SK-N-DZ (cell line): ENCODE measurements at places on chromosomes 2 and 18.

DNA sequence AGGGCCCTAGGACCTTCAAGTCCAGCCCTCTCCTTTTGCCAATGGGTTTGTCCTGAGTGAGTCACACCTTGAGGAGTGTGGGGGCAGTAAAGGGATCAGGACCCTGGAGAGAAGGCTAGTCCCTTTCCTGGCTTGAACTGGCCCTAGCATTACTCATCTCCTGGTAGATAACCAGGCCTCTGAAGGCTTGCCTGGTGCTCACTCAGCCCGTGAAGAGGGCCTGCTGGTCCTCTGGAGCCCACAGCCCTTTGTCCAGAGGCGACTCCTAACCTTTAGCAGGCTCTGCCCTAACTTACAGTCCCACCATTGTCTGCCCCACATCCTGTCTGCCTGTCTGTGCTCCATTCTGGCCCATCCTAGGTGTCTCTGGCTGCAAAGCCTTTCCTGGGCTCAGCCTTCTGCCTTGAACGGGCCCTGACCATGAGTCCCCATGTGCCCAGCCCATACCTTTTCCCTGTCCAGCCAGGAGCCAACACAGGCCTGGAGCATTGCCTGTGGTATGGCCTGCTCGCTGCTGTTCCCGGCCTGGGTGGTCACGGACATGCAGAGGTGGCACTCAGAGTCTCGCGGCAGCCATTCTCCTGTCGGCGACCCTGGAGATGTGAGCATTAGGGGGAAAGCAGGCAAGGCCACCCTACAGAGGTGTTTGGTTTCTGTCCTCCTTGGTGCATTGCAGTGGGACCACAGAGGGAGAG is 5.0 kb downstream of the SFTPB start:
- DNase-seq, result no peak

GRCh38 chr2:96769814-96770213 is 9.1 kb downstream of the CNNM4 start:
- DNase-seq, result no peak

DNA sequence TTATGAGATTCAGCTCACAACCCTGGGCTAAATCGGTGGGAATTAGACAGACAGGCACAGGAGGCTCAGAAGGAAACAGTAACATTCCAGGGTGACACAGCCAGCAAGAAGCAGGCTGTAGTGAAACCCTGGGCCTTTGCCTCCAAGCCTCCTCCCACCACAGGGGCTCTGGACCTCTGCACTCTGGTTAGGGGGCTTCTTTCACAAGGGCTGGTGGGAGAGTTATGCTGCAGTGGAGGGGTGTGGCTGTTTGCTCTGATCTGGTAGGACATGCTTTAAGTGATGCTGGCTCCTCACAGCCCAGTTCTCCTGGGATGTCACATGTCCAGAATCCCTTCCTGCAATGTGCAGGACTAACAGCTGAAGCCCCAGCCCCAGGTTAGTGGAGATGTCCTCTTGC is 109.9 kb downstream of the TGFA start:
- no peak for DNase-seq

DNA sequence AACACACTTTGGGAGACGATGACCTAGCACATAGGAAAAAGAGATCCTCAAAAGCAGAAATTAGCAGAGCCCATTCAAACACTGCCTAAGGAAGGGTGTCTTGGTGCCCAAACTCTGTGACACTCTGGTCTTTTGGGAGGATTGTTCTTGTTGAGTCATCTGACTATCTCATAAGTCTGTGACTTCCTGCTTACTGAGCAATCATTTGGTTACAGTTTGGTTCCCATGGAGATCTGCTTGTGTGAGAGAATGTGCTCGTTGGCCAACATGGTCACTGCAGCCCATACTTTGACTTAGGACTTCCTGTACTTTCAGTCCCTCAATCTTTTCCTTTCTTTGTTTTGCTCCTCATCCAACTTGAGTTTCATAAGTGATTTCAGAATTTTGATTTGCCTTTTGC is 602.9 kb downstream of the NYAP2 start:
- DNase-seq, result no peak

- DNase-seq, result no peak
Measured at GRCh38 chr2:196059491-196059960, 9.1 kb downstream of the DNAH7 start.

DNA sequence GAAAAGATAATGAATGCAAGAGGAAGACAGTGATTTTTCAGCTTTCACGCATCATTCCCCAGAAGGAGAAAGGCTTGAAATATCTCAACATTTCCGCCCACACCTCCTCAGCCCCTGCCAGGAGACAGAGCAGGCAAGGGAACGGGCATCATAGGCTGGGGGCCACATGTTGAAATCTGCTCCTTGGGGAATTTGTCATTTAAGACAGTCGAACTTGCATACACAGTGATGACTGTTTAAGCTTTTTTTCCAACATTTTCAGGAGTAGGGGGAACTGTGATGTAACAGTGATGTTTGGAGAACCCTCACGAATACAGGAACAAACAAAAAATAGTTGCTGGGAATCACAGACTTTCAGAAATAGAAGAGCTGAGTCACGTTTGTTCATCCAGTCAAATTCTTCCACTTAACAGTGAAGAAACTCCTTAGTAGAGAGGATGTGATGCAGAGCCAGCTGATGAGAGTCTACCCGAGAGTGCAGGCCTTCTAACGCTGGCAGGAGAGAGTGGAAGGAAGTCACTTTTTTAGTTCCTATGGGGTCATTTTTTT is 266.8 kb downstream of the ALPK2 start:
- DNase-seq, result no peak

GRCh38 chr2:189421644-189422043 is 19.6 kb upstream of the WDR75 start:
- no peak for DNase-seq

GRCh38 chr2:85754313-85755095 is 713 bp downstream of the ATOH8 start:
- no peak for DNase-seq

- DNase-seq, result no peak
Measured at GRCh38 chr18:41343808-41344207, 611.2 kb upstream of the PIK3C3 start.

GRCh38 chr2:105224444-105224843 is 17.1 kb upstream of the GPR45 start:
- no peak for DNase-seq

DNA sequence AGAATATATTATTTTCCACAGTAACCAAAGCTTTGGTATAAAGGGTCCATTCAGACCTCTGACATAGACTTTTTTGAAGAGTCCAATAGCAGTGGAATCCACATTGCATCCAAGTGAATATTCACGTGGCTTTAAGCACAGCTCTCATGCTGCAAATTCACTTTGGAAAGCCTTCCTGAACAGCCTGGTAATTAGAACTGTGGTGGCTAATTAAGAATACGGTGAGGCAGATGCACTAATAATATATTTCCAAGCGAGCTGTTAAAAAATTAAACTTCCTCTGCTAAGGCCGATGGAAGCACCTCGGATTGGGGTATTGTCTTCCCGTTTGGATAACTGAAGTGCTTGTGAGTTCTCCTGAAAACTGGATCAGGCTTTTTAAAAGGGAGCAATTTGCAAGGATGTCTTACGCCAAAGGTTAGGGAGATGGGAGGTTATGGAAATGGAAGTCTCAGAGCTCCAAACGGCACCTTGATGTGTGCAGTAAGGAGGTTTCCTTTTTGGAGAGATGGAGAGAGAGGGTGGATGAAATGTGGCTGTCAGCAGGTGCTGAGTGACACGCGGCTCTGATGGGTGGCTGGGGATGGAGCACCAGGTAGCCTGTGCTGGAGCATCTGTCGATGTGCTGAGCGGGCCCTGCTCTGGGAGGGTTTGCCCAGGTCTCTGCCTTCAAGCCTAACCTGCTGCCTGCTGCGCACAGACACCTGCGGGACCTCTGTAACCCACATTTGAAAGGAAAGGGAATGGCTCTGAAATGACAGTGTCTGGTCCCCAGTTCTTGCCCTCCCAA is 37.5 kb downstream of the CABLES1 start:
- no peak for DNase-seq

DNA sequence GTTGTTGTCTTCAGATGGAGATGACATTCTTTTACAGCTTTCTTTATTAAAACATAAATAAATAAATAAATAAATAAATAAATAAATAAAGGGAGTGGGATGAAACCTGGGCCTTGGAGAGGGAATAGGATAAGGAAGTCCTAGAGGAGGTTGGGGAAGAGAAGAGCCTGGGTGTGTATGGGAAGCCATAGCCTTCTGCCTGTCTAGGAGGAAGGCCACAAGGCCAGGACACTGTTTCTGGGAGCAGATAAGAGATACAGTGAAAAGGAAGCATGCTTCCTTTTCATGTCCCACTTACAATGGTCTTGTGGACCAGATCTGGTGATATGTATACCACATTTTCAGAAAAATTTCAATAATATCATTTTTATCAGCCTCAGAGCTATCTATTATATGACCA is 6.1 kb upstream of the TDRD15 start:
- DNase-seq, result no peak

GRCh38 chr2:126644630-126645191 is 11.2 kb upstream of the GYPC start:
- DNase-seq, result no peak

DNA sequence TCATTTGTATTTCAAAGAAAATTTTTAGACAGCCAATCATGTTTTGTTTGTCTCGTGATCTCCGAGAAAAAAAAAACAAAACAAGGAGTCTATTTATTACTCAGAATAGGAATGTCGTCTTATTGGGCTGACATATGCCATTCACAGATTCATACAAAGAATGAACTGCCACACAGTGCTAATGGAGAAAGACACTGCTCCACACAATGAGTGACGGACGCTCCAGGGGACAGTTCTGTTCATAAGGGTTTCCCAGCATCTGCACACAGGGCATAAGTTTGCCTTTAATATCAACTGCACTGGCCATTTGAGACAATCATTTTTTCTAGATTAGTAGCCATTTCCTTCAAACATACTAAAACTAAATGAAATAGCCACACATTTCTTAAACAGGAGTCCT is 3.4 kb downstream of the SERTAD2 start:
- DNase-seq, result no peak

- no peak for DNase-seq
Measured at GRCh38 chr2:169344736-169345485, 17.4 kb downstream of the LRP2 start.

- no peak for DNase-seq
Measured at GRCh38 chr18:12828116-12829051, 55.7 kb downstream of the PTPN2 start.

- no peak for DNase-seq
Measured at GRCh38 chr2:213678437-213679218, 394.4 kb downstream of the SPAG16 start.

DNA sequence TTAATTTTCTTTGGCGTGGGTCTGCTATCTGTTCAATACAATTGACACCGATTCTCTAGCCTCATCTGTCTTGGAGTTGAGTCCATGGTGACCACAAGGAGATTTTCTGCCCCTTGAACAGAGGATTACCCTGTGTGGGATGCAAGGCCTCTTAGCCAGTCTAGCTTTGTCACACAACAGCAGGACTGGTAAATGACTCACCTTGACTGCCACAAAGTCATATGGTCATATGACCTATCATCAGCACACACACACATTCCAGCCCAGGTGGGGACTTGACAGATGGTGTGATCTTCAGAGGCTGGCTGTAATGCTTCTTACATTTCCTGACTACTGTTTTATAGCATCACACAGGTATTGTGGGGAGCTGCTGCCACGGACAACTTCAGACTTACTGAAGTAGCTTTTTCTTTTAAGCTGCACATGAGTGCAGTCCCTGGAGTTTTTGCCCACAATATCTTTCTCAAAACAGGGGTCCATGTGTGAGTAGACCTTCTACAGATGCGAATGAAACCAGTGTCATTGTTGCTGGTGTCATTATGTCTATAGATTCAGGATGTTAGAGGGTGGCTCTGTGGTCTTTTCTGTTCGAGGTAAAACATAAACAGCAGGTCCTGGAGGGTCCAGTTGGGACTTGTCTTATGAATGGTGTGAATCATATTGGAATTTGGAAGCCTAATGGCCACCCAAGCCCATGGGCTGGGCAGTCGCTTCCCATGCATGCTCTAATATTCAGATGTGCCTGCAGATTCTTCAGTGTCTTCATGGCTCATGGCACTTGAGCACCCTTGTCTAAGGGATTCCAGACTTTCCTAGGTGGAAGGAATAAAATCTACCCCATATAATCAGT is 18.6 kb upstream of the ACOXL start:
- DNase-seq, result no peak

- no peak for DNase-seq
Measured at GRCh38 chr2:182015334-182016109, 29.9 kb downstream of the PPP1R1C start.

GRCh38 chr18:58026857-58027256 is 17.2 kb upstream of the NEDD4L start:
- no peak for DNase-seq

DNA sequence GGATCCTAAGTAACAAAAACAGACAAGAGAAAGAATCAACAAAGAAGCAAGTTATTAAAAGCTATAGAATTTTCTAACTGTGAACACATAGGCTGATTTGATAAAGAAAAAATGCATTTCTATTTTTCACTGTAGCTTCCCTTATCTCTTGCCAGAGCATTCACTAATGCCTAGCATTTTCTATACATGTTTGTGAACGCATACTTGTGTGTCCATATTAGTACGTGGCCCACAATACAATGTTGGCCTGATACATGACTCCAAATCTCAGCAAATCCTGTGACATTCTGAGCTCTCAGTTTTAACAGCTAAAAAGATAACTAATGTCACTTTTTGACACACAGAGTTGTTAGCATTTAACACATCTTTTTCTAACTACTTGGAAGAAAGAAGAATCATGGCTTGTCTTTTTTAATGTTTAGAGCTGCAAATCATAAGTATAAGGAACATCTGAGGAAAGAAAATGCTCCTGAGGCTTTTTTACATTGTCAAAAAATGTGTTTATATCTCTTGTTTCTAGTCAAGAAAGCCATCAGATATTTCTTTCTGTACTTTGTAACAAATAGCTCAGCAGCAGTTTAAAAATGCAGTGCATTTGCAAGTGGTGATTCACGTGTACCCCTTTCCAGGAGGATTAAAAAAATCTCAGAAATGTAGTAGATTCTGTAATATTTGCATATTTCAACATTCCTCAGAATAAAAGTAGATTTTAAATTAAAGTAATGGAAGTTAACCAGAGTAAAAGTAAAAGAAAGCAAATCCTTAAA is 1646.8 kb upstream of the TMEFF2 start:
- no peak for DNase-seq

GRCh38 chr2:205580212-205580987 is 101.9 kb upstream of the NRP2 start:
- DNase-seq, result no peak

DNA sequence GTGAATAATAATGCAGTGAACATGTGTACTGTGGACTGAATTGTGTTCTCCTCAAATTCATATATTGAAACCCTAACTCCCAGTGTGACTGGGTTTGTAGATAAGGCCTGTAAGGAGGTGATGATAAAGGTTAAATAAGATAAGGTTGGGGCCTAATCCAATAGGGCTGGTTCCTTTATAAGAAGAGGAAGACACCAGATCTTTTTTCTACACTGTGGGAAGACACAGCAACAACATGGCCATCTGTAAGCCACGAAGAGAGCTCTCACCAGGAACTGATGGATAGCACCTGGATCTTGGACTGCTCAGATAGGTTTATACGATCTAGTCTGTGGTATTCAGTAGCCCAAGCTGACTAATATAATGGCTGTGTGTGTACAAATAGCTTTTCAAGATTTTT is 66.8 kb downstream of the BMPR2 start:
- peak; percentile 51 for DNase-seq
